Posterior cingulate gyrus (tissue), 11 donors: ENCODE measurements at places on chromosomes 16 and 17.

- DNase-seq, result peak; percentile 78
These were observed at the start of gene CHRNB1 for GRCh38 chr17:7444682-7445618. Gene CHRNB1 (plus strand): TSS chr17:7445061. CDS start chr17:7445128, 67 bp downstream.

GRCh38 chr17:42759982-42760651 is 910 bp upstream of the RAMP2 start:
- DNase-seq, result no peak

- no peak for DNase-seq
These were observed 47.5 kb downstream of the STAT3 start for GRCh38 chr17:42340691-42341127.

DNA sequence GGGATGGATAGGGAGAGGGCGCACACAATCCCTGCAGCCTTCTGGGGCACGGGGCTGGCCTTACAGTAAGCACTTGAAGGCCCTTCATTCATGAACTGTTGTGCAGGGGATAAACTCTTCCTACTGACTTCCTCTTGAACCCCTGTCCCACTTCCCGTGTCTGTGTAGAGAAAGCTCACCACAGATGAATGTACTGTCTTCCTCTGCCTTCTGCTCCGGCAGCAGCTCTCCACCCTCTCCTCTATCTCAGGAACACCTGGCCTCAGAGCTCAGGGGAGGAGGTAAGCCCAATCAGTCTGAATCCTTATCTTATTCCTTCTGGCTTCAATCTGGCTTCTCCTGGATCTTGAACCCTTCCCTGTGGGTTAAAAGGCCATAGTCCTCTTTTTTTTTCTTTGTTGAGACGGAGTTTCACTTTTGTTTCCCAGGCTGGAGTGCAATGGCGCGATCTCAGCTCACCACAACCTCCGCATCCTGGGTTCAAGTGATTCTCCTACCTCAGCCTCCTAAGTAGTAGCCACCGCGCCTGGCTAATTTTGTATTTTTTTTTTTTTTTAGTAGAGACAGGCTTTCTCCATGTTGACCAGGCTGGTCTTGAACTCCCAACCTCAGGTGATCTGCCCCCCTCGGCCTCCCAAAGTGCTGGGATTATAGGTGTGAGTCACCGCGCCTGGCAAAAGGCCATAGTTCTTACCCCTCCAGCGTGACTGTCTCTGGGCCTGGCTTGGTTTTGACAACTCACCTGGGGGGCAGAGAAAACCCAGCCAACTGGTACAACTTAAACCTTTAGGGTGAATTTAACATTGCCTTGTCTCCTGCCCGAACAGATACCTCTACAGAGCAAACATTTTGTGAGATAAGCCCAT is 7.2 kb upstream of the SLC52A1 start:
- DNase-seq, result no peak

DNA sequence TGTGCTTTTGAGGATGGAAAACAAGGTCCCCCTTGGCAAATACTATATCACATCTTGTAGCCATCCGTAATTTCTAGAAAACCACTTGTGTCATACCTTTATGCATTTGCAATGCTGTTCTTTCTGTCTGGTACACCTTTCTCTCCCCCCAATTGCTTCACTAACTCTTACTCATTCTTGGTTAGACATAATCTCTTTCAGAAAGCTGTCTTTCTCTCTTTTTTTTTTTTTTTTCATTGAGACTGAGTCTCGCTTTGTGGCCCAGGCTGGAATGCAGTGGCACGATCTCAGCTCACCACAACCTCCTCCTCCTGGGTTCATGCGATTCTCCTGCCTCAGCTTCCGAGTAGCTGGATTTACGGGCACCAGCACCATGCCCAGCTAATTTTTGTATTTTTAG is 94.9 kb upstream of the C17orf78 start:
- DNase-seq, result no peak

GRCh38 chr17:12953156-12953555 is 64.7 kb downstream of the ELAC2 start:
- DNase-seq, result peak; percentile 65

DNA sequence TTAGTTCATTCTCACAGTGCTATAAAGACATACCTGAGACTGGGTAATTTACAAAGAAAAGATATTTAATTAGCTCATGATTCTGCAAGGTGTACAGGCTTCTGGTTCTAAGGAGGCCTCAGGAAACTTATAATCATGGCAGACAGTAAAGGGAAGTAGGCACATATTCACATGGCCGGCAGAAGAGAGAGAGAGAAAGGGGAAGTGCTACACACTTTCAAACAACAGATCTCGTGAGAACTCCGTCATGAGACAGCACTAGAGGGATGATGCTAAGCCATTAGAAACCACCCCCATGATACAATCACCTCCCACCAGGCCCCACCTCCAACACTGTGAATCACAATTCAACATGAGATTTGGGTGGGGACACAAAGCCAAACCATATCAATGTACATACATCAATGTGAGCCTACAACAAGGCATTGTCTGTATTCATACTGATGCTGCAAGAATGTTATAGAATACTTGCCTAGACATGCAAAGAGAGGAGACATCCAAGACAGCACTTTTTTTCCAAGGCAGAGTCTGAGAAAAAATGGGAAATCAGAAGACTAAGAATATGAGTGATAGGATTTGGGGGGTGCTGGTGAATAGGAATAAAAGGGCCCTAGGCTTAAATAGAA is 114.8 kb upstream of the XYLT1 start:
- no peak for DNase-seq

- no peak for DNase-seq
These were observed 26.2 kb upstream of the TXNDC11 start for GRCh38 chr16:11768849-11769248.

DNA sequence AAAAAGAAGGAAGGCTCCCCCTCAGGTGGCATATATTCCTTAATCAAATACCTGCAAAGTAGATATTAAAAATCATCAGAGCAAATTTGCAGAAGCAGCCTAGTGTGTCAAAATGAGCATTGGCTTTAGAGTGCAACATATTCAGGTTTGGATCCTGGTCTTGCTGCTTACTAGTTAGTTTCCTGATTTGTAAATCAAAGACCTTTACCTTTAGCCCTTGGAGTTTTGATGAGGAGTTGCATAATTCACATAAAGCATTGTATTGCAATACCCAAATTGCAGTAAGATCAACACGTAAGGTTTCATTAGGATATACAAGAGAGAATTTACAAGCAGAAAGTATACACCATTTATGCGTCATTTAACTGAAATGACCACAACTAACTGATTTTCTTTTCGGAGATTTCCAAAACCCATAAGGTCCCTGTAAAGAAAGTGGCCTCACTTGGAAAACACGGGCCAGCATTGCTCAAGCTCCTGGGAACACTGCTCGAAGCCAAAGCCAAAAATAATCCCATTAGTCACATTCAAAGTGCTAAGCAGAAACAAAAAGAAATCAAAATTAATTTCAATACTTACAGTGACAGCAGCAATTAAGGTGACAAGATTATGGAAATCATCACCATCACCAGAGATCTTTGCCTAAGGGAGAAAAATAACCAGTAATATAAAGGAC is 415.9 kb upstream of the ERCC4 start:
- DNase-seq, result no peak

DNA sequence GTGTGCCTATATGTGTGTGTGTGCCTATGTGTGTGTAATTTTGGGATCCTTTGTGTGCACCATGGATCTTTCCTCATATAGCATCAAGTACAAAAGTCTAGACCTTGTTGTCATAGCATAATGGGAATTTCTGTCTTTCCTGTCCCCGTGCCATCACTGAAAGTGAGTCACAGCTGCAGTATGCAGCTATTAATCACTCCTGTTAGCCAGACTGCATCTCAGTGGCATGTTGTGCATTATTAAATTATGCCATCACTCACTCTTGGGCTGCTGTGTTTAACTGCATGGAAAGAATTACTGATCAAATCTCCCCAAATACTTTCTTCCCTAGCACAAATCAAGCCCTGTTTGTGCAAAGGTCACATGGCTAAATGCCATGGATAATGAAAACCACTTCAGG is 92.4 kb downstream of the CBLN1 start:
- no peak for DNase-seq

DNA sequence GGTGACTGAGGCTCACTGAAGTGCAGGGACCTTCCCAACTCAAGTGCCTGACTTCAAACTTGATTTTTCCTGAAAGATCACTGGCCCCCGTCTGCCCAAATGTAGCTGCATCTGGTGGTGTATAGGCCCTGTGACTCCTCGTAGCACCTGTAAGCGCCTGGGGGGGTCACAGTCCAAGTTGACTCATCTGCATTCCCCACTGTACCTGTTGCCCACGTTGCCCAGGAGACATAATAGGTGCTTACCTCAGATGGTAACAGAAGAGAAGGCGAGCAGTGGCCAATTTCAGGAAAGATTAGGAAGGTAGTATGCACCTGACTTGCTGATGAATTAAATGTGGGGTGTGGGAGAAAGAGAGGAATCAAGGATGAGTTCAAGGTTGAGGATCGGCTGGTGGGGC is 44.1 kb upstream of the EMP2 start:
- DNase-seq, result no peak

GRCh38 chr16:24035127-24035842 is 199.5 kb downstream of the PRKCB start:
- no peak for DNase-seq

- no peak for DNase-seq
These were observed 30.0 kb downstream of the CFAP52 start for GRCh38 chr17:9606453-9606852.

DNA sequence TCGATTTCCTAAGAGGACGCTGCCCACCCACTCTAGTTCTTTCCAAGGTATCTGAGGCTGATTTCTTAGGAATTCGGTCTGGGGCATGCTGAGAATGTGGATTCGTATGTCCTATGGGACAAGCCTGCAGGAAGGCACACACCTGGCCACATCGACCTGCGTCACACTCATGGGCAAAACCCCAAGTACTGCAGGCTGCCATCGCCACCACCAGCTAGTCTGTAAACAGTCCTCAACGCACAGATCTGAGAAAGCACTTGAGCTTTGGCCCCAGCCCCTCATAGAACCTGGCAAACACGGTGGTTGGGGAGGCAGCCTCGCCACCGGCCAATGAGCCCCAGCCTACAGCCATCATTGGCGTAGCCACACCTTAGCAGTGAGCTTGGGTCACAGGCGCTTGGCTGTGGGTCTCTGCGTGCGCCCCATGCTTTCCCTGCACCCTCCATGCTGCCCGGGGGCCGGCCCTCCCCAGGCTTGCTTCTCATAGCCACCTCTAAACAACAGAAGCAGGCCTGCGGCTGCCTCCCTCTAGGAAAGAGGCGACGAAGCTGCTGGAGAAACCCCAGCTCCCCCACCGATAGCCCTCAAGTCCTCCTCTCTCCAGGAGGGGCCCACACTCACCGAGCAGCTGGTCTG is 75.1 kb downstream of the ZNF778 start:
- DNase-seq, result no peak

DNA sequence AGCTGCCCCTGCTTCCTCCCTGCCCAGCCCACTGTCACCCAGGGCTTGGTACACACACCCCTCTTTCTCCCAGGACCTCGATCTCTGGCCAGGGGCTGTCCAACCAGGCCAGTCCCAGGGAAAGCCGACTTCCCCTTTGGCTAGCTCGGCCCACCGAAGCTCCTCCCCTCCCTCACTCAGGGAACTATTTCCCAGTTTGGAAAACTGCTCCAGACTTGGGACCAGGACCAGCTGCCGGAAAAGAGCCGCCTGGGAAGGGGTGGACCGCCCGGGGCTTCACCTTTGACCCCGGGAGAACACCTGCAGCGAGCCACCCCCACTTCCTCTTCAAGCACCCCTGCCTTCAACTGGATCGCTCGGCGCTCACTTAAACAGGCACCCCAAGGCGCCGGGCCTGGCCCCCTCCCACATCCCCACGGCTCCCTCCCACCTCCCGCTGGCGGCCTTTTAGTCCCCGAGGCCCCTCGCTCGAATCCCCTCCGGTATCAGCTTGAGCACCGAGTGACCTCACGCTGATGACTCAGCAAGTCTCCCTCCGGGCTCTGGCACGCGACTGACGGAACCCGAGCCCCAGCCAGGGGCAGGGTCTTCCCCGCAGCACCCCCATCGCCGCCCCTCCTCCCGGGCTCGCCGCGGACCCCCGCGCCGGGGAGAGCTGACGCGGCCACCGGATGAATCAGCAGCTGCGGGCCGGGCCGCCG is 934 bp downstream of the MAFG start:
- DNase-seq, result peak; percentile 34

DNA sequence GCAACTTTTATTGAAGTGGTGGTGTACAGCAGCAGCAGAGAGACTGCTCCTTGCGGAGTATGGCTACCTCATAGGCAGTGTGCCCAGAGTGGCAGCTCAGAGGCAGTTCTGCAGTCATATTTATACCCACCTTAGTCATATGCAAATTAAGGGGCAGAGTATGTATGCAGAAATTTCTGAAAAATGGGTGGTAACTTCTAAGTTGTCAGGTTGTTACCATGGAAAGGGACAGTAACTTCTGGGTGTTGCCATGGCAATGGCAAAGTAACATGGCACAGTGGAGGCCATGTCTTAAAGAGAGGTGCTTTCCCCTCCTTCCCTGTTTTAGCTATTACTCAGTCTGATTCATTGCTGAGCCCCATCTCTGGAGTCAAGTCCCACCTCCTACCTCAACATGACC is 53.4 kb downstream of the MEOX1 start:
- DNase-seq, result no peak

DNA sequence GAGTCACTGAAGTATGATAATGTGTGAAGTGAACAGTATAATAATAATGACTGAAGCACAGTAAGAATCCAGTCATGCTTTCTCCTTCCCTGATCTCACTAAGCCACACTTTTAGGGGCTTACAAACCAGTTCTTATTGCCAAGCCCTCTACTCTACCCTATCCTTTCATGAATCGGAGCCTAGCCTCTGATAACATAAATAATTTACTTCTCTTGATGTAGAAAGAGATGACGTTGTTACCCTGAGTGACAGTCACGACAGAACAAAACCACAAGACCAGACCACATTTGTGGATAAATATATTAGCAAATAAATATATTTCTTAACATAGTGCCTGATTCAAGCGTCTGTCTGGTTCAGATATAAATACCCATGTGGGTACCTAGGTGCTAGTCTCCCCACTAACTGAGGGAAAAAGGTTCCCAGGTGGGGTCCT is 1.4 kb upstream of the SUPT4H1 start:
- DNase-seq, result no peak

DNA sequence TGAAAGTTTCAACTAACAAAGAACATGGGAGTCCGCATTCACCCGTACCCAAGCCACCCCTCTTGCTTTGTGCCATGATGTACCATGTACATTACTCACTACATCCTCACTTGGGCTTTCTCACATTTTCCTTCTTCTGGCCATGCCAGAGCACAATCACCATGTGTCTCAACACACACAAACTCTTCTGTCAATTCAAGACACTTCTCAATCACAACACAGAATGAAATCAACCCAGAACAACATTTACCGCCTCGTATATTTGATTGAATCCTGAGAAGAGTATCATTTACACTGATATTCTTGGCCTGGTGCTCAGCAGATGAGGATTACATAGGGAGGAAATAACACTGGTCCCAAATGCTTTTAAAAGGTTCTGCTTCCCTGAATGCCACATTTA is 4.5 kb downstream of the ADAMTS18 start:
- DNase-seq, result no peak

GRCh38 chr17:50565402-50566350 is 5.2 kb downstream of the CACNA1G start:
- DNase-seq, result peak; percentile 59

- no peak for DNase-seq
These were observed 6.1 kb upstream of the SLC46A1 start for GRCh38 chr17:28412099-28412498.
